Muscle of leg (tissue), 16 donors: ENCODE measurements at places on chromosomes 4 and X.

DNA sequence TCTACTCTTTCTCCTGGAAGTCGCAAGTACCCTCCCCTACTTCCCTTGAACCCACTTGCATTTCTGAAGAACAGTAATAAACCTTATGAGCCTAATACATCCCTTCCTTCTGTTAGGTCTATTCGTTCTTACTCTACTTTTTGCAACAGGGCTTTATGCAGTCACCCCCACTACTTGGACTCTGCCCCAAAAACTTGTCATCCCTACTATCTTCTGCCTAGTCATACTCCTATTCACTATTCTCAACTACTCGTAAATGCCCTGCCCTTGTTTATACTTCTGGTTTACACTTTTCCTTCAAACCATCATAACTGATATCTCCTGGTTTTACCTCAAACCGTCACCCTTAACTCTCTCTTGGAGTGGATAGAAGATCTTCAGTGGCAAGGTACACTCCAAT is 55.2 kb upstream of the SLIT2 start:
- no peak for DNase-seq

- no peak for DNase-seq
These were observed 117.9 kb downstream of the COX18 start for GRCh38 chr4:72951628-72952027.

DNA sequence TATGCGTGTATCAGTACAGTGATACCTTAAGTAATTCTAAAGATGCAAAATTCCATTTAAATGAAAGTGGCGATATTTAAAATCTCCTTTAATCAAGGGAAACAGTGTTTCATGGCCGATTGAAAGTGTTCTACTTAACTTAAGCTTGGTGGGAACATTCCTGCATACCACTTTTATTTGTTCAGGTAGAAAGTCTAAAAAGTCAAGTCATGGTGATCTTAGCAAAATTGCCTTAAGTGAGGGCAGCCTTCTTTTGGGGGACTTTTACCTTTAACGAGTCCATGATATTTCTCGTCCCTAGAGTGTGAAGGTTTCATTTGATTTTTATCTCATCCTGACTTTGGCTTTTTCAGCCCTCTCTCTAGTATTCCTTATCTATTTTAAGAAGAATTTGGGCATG is 149.2 kb downstream of the KDM6A start:
- no peak for DNase-seq

- peak; percentile 40 for DNase-seq
These were observed 8.7 kb downstream of the TBC1D14 start for GRCh38 chr4:6918338-6918737.

DNA sequence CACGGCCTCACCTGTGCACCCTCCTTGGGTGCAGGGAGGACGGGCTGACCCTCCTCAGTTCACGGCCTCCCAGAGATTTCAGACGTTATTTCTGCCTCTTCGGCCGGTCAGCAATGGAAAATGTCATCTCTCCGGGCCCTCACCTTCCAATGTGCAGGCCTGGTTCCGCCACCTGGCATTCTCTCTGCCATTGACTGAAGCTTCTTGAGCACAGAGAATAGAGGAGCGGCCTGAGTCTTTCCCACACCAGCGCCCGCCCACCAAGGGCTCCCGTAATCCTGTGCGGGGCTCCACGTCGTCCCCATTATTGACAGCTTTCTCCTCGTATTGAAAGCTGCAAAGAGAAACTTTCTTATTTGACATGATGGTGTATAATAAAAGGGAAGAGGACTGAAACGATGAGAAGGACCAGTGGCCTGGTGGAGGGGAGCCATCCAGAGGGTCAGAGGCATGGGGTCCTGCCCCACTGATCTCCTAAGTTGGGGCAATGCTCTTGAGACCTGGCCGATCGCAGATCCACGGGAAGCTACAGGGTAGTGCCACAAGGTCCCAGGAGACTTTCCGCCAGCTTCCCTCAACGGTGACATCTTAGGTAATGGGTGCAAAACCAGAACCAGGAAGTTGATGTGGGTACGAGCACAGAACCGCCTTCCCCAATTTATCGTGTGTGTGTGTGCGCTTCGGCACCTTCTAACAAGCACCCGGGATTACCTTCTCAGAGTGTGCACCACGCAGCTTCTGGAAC is 20.6 kb downstream of the HTRA3 start:
- no peak for DNase-seq

- no peak for DNase-seq
These were observed 15.5 kb upstream of the FAAH2 start for GRCh38 chrX:57270980-57271379.

DNA sequence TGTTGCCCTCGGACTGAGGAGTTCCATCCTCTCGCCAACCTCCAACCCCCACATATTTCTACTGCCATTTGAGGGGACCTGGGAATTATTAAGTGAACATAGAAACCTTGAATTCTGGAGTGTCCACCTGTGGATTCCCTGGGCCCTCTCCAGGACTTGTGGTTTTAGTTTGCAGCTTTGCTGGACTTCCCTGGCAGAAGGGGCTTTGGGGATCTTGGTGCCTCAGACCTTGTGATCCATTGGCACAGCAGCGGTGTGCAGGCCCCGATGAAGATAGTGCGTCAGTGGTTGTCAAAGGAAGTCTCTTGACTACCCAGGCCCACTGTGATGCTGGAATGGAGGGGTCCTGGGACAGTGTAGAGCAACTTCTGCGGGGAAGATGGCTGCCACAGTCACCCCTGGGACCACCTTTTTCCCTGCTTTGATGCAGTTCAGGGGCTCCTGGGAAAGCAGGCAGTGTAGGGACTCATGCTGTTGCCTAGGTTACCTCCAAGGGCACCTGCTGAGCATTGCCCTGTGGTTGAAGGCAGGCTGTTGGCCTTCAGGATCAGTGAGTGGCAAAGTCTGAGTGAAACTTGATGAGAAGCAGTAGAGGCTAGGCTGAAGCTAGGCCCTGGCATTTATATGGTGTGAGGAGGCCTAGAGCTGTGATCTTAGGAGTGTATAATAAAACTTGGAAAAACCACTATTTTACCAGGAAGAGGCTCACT is 2.2 kb downstream of the SLC16A2 start:
- DNase-seq: peak; percentile 4

GRCh38 chr4:168397611-168398169 is 79.1 kb upstream of the DDX60 start:
- peak; percentile 5 for DNase-seq

DNA sequence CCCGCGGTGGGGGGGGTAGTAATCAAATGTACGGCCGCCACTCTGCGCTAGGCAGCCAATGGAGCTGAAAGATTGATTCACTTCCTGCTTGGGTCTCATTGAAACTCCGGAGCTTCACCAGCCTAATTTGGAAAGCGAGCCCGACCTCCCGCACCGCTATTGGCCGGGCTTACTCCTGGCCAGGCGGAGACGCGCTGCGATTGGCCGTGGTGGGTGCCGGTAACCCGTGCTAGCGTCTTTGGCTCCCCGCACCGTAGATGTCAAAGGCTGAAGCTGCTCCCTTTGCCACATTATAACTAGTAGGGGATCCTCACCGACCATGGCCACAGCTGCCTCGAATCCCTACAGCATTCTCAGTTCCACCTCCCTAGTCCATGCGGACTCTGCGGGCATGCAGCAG is at the start of gene POU3F4:
TSS of gene POU3F4 (plus strand) at position 285 of the 400 bp plus-strand sequence. CDS start at position 320, 35 bp downstream.
- DNase-seq: peak; percentile 17

DNA sequence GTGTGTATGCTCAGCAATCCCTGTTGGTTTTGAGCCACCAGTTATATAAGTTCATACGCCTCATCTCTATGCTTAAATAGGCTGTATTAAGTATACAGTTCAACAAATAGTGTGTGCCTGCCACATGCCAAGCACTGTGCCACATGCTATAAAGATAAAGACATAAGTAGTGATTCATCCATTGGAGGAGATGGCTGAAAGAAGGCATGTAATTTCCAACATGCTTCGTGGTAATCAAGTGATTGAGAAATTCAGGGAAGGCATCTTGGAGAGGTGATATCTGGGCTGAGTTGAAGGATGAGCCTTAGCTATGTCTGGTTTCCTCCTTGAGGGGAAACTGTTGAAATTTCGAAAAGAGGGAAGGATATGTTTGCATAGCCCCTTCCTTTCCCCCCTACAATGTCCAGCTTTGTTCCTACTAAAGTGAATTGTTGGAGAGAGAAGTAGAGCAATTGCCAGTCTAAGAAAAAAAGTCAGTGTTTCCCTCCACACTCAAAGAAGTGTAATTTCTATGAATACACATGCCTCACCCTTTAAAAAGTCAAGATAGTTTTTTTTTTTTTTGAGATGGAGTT is 96.5 kb downstream of the ARHGAP10 start:
- no peak for DNase-seq

DNA sequence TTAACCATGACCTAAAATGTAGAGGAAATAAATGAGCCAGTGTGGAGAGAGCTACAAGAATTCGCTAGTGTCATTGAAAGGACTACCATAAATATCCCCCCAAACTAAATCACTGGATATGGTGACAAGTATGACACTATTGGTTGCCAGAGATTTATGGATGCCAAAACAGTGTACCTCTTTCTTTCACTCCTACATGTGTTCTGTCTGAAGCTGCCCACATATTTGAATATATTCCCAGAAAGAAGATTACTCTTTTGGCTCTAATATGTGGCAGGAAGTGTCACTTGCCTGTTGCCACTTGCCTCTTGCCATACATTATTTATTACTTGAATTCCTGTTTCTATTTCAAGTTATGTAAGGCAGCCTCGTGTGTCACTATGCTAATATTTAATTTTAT is 1573.6 kb downstream of the TECRL start:
- DNase-seq: no peak

DNA sequence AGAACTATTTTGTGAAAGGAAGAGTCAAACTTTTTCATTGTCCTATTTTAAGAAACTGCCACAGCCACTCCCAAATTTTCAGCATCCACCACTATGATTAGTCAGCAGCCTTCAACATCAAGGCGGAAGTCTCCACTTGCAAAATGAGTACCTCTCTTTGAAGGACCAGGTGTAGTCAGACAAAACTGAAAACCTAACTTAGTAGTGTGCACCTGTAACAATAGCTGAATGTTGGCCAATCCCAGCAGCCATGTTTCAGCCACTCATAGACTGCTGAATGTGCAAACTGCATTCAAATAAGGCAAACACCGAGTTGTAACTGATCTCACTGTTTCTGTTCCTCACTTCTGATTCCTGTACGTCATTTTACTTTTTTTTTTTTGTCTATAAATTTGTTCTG is 341.1 kb downstream of the IL15 start:
- no peak for DNase-seq

GRCh38 chr4:159460371-159460770 is 357.5 kb downstream of the RAPGEF2 start:
- peak; percentile 88 for DNase-seq

- no peak for DNase-seq
These were observed 495.1 kb upstream of the FAT1 start for GRCh38 chr4:187218705-187219245.

DNA sequence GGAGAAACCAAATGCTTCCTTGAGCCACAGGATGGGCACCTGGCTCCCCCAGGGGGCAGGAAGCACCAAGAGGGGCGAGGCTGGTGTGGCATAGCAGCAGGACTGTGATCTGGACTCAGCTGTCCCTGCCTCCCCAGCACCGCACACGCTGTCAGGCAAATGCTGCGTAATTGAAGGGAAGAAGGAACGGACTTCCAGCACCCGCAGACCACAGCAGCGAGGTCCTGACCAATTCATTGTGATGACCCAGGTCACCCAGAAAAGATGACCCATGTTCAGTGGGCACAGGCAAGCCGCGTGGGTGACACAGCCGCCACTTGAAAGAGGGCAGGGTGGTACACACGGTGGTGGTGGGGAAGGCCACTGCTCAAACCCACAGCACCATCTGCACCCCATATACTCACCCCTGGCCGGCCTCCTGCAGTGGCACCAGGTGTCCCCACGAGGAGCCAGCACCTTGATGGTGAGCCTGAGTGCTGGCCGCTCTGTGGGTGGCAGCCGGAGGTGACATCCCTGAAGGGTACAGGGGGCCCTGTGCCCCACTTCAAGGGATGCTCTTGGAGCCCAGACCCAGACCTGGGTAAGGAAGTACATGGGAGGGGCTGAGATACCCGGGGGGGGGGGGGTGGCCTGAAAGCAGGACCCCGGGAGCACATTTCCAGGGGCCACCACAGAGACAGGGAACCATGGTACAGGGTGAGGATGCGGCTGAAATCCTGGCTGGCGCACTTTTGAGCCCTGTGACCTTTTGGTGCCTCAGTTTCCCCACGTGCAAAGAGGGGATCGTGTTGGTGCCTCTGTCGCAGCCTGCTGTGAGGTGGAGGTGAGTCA is 11.5 kb downstream of the NAT8L start:
- DNase-seq: no peak

DNA sequence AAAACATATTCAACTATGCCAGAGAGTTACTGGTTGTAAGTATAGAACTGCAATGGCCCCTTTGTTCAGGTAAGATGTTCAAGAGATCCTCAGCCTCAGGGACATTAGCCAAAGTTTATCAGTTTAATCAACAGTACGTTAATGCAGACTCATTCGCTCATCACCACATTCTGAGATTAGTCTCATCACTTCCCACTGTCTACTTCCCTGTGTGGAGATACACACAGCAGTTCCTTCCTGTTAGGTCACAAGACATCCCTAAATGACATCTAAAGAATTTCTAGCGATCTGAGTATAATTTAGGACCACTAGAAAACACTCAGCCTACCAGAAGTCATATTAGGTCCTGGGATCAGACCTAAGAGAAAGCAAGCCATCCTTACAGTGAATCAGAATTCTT is 10.4 kb downstream of the SLC10A7 start:
- peak; percentile 9 for DNase-seq

DNA sequence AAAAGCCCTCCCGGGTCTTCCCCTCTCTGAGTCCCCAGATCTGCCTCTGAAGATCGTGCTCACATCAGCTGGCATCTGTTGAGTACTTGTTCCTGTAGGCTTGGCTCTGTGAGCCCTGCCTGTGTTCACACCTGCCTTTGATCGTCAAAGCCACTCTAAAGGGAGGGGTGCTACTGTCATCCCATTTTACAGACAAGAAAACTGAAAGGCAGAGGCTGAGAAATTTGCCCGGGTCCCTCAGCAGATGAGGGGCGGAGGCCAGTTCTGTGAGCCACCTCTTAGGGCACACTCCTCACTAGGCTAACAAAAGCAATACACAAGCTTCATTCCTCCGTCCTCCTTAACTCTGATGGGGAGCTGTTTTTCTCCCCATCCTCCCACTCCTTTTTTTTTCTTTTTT is 655 bp downstream of the CYTL1 start:
- no peak for DNase-seq

- no peak for DNase-seq
These were observed 191.3 kb upstream of the GATB start for GRCh38 chr4:151952137-151952536.
